ENCODE measurements at places on chromosomes 1 and 21.

DNA sequence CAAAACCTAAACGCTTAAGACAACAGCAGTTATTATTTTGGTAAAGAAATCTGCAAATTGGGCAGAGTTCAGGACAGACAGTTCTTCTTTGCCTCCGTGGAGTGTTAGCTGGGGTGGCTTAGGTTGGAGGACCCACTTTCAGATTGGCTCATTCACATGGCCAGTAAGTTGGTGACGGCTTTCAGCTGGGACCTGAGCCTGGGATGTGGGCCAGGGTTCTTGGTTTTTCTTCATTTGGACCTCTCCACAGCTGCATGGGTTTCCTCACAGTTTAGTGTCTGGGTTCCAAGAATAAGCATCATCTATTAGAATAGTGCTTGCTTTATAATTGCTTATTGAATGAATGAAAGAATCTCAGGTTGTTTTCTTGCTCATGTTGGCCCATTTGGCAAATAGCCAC is 72.2 kb downstream of the ATF6 start:
- no peak for DNase-seq

GRCh38 chr1:190373705-190374336 is 103.8 kb downstream of the BRINP3 start:
- no peak for DNase-seq

GRCh38 chr1:232046451-232047306 is 420.1 kb downstream of the DISC1 start:
- DNase-seq = no peak

GRCh38 chr1:21337928-21338572 is 47.8 kb upstream of the ECE1 start:
- no peak for DNase-seq

DNA sequence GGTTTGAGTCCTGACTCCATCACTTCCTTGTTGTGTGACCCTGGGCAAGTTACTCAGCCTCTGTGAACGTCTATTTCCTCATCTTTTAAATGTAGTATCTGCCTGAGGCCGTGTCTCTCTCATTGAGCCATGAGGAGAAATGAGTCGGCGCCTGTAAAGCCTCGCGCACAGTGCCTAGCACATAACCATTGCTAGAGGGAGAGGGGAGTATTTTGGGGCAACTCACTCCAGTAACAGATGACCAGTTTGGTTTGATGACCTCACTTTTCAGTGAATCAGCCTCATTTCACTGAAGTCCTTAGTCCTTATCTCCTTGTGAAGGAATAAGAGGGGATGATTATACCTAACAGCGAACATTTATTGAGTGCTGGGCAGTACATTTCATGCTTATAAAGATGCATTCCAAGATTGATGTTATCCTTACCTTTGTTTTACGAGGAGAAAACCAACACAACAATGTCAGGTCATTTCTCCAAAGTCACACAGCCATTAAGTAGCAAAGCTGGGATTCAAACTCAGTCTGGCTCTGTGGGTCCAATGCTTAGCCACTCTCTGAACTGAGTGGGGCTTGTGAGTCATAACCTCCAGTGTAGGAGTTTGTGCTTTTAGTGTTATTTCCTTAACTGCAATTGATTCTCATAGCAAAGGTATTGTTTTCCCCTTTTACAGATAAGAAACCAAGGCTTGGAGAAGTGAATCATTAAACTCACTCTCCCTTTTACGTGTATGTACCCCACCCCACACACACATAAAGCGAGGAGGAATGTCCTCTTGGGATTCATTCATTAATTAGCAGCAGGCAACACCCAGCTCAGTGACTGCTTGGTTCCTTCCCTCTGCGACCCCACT is 25.9 kb downstream of the KCNC4 start:
- no peak for DNase-seq

DNA sequence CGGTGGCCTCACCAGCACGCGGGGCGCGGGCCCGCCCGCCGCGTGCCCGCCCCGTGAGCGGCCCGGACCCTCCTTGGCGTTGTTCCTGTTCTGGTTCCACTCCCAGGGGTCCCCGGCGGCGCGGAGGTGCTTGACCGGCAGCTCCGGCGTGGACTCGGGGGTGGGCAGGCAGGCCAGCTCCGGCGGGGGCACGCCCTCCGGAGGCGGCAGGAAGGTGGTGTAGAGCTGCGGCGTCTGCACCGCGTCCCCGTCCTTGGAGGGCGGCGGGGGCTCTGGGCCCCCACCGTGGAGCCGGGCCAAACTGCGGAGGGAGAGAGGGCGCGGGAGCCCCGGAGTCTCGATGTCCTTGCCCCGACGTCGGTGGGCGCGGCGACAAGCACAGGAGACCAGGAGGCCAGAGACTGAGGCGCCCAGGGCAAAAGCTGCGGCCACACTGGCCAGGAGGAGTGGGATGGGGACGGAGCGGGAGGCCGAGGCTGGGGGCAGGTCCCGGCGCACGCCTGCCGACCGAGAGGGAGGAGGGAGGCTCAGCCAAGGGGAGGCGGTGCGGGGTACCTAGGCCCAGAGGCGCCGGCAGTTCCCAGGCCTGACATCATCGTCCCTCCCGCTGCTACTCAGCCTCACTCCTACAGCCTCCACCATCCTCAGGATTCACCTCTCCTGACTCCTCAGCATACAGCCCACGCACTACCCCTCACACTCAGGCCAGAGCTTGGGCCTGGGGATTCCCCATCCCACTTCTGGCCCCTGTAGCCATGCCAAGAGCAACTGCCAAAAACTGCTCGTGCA is 13.2 kb downstream of the SEMA6C start:
- DNase-seq = no peak

DNA sequence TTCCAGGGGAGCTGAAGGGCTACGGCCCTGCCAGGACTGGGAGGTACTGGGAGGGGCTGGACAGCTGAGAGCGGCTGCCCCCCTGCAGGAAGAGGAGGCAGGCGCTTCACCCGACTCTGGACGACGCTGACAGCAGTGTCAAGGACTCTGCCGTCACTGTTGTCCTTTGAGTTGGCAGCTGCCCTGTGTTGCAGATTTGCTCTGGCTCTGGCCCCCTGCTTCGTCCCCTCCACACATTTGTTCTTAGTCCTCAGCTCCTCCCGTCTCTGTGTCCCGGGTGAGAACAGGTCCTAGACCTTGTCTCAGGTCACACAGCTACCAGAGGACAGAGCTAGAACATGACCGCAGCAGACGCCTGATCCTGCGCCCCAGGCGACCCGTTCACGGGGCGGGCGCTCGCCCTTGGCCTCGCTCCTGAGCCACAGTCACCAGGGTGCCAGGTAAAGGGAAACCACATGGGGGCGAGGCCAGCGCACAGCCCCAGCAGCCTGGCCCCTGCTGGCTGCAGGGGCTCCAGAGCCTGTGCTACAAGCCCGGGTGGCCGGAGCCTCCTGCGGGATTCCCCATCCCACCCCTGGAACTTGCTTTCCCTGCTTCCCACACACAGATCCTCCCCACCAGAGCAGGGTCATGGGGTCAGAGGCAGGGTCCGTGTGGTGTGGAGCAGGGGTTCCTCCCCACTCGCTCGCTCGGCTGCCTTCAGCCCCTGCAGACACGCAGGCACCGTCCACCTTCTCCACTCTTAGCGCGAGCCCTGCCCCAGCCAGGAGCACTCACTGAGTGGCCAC is 10.7 kb upstream of the NPHP4 start:
- DNase-seq = no peak

GRCh38 chr1:87805666-87806378 is 477.1 kb downstream of the LMO4 start:
- no peak for DNase-seq

- peak; percentile 20 for DNase-seq
Measured at GRCh38 chr21:25735646-25736597, 1.1 kb downstream of the GABPA start.

DNA sequence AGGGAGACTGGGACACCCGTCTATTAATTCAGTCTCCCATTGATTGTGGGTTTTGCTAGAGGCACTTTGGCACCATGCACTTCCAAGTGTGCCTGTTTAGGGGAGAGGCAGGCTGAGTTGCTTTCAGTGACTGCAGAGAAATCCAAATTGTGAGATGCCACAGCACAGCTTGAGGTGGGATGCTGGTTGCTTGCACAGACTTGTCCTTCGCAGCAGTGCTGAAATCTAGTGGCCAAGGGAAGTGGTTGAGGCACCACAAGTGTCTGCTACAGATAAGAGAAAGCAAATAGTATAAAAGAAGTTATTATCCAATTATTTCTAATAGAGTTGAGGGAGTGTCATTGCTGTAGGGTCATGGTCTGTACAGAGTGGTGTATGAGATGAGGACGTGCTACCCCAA is 40.0 kb upstream of the APP start:
- DNase-seq = no peak

DNA sequence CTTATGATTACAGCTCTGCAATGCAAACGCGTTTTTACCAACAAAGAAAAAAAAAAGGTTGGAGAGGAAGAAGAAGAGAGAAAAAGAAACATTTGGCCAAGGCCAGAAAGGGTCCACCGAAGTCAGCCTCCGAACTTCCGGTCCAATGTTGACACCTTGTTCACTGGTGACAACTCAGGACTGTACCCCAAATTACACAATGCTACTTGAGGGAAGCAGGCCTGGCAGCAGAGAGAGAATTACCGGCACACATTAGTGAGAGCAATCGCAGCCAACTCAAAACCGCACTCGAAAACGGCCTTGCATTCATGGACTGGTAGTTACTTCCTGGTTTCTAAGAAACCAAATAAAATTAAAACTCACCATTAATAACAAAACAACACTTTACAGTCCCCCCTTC is 652.5 kb downstream of the KIF26B start:
- DNase-seq = peak; percentile 57

DNA sequence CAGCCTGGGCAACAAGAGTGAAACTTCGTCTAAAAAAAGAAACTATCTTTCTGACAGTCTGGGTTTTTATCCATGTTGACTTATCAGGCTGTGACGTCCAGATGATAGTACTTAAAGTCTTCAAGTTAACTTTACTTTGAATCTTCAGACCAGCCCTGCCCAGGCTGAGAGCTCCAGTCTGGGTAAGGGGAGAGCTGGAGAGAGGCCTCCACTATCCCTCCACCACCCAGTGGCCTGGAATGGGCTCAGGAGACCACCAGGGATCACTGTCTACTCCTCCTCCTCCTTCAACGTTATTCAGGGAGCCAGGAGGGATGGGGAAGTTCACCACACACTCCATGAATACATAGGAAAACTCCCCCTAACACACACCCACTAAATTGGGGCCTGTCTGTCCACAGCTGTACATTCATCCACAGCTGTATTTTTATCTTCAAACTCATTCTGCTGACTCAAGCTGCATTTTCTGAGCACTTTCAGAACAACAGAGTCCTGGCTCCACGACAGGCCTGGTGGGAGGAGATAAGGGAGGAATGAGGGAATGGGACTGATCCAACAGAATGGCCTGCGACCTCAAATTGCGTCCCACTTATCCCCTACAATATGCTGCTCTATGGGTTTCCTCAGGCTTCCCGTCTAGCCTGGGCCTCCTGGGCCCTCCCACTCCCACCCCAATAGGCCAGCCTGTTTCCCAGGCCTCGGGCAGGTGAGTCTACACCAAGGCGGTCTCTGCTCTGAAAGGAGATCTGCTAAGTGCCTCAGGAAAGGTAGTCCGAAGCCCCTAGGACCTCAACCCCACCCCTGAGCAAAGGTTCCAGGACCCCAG is 1.8 kb downstream of the SLC45A3 start:
- no peak for DNase-seq

GRCh38 chr1:22807340-22807739 is 96.7 kb downstream of the EPHB2 start:
- DNase-seq = no peak

GRCh38 chr21:33290441-33290840 is 24.3 kb downstream of the IL10RB start:
- no peak for DNase-seq

DNA sequence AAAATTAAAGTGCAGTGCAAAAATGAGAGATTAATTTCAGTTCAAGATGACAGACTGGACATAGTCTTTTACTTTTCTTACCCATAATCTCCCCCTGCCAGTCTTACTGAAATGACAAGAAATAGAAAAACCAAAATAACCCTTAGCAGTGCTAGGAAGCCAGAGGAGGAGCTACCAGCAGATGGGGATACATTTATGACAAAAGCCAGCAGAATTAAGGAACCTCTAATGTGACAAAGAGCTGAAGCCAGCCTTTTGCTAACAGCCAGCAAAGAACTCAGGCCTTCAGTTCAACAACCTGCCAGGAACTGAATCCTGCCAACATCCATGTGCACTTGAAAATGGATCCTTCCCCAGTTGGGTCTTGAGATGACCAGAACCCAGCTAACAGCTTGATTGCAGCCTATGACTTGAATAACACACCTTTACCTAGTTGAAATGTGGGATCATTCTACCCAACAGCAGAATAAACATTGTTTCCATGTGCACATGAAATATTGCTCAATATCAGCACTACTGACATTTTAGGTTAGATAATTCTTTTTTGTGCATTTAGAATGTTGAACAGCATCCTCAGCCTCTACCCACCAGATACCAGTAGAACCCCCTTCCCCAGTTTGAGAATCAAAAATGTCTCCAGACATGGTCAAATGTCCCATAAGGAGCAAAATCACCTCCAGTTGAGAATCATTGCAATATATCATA is 7.9 kb upstream of the TRAF5 start:
- no peak for DNase-seq

- DNase-seq = no peak
Measured at GRCh38 chr1:19339214-19339861, 27.2 kb downstream of the SLC66A1 start.

GRCh38 chr1:30942326-30942963 is 33.9 kb upstream of the SDC3 start:
- DNase-seq = no peak

- no peak for DNase-seq
Measured at GRCh38 chr1:21313203-21313885, 23.1 kb upstream of the ECE1 start.

DNA sequence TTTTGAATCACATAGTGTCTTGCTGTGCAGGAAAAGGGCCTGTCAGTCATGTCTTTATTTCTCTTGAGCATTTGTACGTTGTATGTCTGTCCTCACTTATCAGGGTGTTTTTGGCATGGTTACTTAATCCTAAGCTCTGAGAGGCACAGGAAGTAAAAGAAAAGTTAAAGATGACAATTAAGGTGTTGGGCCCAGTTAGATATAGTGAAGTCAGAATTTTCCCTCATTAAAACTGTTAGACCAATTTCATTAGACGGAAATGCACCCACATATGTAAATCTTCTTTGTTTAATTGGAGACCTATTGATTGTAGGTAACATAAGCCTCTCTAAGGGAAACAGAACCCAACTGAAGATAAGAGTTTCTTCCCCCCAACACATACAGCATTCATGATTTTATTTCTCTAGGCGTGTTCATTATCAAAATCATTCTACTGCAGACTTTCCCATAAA is 21.9 kb downstream of the NFIA start:
- DNase-seq = no peak

DNA sequence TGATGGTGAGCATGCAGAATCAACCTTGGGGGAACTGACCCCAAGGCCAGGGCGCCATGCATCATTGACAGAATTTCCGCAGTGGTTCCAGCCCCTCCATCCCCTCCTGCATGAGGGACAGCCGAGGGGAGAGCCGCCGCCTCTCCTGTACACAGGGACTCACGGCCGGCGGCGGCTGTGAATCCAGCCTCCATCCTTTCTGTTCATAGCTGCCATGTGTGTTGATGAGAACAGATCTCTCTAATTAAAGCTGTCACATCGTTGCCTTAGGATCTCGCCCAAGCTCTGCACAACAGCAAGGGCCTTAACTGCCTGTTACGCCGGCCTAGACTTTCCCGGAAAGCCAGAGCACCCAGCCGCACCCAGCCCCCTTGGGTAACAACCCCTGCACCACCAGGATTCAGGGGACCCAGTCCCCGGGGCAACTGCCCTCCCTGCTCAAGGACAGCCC is 151.6 kb downstream of the NPHP4 start:
- DNase-seq = no peak
